Endothelial cell of umbilical vein (primary cell): ENCODE measurements at places on chromosomes 6 and 20. TPM values are rescaled to one million over a fixed set of nuclear protein-coding genes. Genes with fewer than 3 reads are reported as not detected.

JPH2 gene
- total RNA-seq, result not detected in 2 replicates

MTO1 gene
- total RNA-seq, result 24.8 and 25.1 TPM in 2 replicates

SMPDL3A gene
- 4.1 TPM in 2 replicates for total RNA-seq

DNA sequence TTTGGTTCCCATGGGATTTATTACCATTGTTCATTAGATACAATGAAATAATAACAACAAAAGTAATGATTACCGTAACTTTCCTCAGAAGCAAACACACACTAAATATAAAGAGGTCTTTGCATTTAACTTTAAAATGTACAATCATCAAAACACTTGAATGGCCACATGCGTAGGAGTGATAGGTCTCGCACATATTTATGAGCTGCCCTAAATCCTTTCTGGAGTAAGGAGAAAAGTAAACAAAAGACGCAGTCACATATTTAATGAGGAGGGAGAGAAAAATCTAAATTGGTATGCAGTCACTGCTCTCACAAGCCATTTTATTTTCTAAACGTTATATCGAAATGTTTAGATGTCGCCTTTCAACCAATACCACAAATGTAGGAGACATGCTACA is 129.4 kb upstream of the TCF21 start:
- peaks cover 3% of the 10 kb centered on the region for H3K27me3 ChIP-seq
- H3K4me3 ChIP-seq, result no peak overlapping the region
- no peaks in the 10 kb centered on the region for H3K36me3 ChIP-seq
- DNase-seq, result no peak
- no peak overlapping the region for H3K27ac ChIP-seq
- H3K4me1 ChIP-seq, result no peaks in the 10 kb centered on the region

DNA sequence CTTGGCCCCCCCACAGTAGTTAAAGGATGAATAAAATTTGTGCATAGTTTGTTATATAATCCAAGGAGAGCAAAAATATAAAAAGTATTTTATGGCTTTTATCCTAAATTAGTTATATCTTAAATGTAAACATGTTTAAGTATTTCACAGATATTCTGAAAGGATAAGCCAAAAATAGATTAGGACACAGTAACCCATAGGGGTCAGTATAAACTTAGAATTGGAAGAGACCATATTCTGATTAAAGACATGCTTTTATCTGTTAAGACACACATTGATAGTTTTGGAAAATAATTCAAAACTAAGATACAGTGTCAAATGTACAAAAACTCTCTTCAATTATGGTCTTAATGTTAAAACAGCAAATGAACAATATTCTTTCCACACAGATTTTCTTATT is 4.5 kb upstream of the SERINC1 start:
- no peak overlapping the region for H3K4me3 ChIP-seq
- H3K4me1 ChIP-seq, result no peaks in the 10 kb centered on the region
- no peaks in the 10 kb centered on the region for H3K27me3 ChIP-seq
- H3K27ac ChIP-seq, result no peak overlapping the region
- no peaks in the 10 kb centered on the region for H3K36me3 ChIP-seq

GRCh38 chr20:5570452-5570851 is 179.7 kb upstream of the SHLD1 start:
- H3K27ac ChIP-seq, result no peak overlapping the region
- H3K27me3 ChIP-seq, result no peaks in the 10 kb centered on the region
- H3K4me1 ChIP-seq, result peaks cover 8% of the 10 kb centered on the region
- no peak for DNase-seq
- H3K4me3 ChIP-seq, result no peak overlapping the region

GRIK2 gene
- total RNA-seq, result not detected in 2 replicates

DNA sequence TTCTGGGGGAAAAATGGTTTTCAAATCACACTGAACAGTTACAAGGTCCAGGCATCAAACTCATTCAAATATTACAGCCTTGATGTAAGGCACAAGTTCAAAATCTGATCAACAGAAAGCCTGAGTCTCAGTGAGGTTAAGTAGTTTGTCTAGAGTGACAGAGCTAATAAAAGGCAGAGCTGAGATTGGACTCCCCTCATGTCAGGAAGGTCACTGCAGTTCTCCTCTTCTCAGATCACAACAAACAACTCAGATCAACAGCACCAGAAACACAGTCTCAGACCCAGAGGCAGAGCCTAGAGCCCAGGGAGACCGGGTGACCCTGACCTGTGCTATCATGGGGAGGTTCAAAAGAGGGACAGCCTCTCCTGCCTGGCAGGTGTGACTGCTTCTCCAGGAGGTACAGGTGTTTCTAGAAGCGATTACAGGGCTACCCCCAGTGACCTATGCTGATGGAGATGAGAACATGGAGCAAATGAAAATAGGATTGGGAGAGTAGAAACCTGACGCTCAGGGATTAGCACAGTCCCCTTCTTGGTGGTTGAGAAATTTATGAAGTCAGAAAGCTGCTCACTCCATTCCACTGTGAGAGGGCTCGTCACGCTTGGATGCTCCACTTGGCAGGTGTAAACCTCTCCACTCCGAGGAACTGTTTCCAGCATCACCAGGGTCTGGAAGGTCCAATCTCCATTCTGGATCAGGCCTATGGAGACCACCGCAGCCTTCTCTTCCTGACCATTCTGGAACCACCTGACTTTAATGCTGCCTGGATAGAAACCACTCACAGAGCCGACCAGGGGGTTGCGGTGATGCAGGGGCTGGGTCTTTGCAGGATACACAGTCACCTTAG is 24.3 kb upstream of the HLA-DRB5 start:
- H3K36me3 ChIP-seq, result no peaks in the 10 kb centered on the region
- DNase-seq, result no peak
- no peaks in the 10 kb centered on the region for H3K4me1 ChIP-seq
- no peak overlapping the region for H3K27ac ChIP-seq
- H3K27me3 ChIP-seq, result peaks cover 2% of the 10 kb centered on the region

GRCh38 chr20:54292185-54292584 is 84.3 kb downstream of the PFDN4 start:
- no peak overlapping the region for H3K27ac ChIP-seq
- H3K4me3 ChIP-seq, result no peak overlapping the region
- peak; percentile 61 for DNase-seq

DNA sequence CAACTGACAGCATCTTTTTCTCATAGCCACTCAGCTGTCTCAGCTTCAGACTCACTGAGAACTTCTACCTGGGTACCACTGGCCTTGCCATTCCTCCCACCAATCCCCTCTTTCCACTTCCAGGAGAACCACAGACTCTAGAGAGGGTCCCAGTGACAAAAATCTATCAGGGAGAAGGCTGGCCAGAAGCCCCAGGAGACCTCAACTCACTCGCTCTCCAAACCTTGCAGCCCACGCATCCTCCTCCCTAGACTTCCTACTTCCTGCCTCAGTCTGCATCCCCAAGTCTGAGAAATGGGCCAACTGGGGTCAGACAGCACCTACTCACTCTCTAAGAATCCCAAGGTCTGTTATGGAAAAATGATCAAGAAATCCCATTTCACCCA is 1.2 kb downstream of the TMEM239 start:
- H3K27me3 ChIP-seq, result peaks cover 28% of the 10 kb centered on the region
- no peaks in the 10 kb centered on the region for H3K4me1 ChIP-seq
- H3K27ac ChIP-seq, result no peak overlapping the region
- DNase-seq, result no peak

DNA sequence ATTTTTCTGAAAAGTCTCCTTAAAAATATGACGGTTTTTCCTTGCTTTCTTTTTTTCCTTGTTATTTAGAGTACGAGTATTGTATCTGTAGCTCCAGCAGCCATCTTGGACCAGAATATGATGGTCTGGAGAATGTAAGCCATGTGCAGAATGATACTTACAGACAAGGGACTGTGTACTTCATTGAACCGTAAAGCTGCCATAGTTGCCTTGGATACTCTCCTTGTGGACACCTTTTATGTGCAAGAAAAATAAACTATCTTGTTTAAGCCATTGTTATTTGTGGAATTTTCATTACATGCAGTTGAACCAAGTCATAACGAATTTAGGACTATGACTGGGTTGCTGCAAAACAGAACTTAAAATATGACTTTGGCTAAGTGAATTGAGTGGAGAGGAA is 485.8 kb upstream of the CITED2 start:
- no peaks in the 10 kb centered on the region for H3K27me3 ChIP-seq
- H3K4me1 ChIP-seq, result no peaks in the 10 kb centered on the region

NRN1 gene
- 25.6 and 26.2 TPM in 2 replicates for total RNA-seq

- no peak for DNase-seq
- H3K4me3 ChIP-seq, result no peak overlapping the region
- peaks cover 17% of the 10 kb centered on the region for H3K27me3 ChIP-seq
- H3K27ac ChIP-seq, result no peak overlapping the region
- H3K36me3 ChIP-seq, result no peaks in the 10 kb centered on the region
- peaks cover 8% of the 10 kb centered on the region for H3K4me1 ChIP-seq
Observed at GRCh38 chr20:35598476-35598875, 17.2 kb upstream of the SPAG4 start.

BACH2 gene
- total RNA-seq, result 5.6 and 5.9 TPM in 2 replicates

DNA sequence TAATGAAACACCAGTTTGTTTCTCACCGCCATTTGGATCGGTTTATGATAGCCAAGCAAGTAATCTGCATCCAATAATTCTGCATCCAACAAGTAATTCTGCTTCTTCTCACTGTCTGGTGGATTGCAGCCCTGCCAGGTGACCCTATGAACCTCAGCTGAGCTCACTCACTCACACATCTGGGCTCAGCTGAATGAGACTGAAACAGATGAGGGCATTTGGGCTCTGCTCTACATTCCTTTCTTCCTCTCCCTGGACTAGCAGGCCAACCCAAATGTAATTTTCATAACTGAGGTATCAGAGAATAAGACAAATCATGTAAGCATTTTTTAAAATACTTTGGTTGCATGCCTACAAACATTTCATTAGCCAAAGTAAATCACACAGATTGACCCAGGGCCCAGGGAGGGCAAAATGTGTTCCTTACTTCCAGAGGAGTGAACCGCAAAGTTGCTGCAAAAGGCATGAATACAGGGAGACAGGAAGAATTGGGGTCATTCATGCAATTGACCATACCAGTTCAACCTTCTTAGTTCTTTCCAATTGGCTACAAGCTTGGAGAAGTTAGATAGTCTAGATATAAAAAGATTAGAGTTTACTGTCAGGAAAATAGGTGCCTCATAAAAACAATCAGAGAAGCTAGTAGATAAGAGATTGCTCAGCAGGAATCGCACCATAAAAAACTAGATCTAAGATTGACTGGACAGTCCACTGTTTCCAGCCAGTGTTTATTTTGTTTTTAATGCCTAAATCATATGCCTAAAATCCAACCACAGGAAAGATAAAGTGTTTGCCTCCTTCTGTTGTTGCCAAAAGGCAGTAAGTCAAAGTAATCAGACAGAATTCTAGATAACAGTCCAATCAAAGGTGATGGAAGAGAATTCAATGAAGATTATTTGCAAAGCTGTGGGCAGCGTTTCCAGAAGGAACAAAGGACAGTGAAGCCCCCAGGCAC is 43.7 kb downstream of the CBLN4 start:
- H3K36me3 ChIP-seq, result no peaks in the 10 kb centered on the region
- H3K27me3 ChIP-seq, result no peaks in the 10 kb centered on the region
- no peak overlapping the region for H3K4me3 ChIP-seq
- H3K27ac ChIP-seq, result no peak overlapping the region
- DNase-seq, result no peak

TNXB gene
- total RNA-seq, result 2.7 and 3.2 TPM in 2 replicates

TTK gene
- total RNA-seq, result 23.6 and 29.4 TPM in 2 replicates

DNMT3B gene
- total RNA-seq, result 6.8 TPM in 2 replicates

FILIP1 gene
- 12.6 and 13.7 TPM in 2 replicates for total RNA-seq

- peaks cover 12% of the 10 kb centered on the region for H3K27me3 ChIP-seq
- H3K27ac ChIP-seq, result no peak overlapping the region
- H3K4me1 ChIP-seq, result no peaks in the 10 kb centered on the region
Observed at GRCh38 chr20:56445540-56445939, 22.9 kb upstream of the RTF2 start.

- DNase-seq, result peak; percentile 67
- H3K4me3 ChIP-seq, result no peak overlapping the region
- H3K27me3 ChIP-seq, result no peaks in the 10 kb centered on the region
- peaks cover 5% of the 10 kb centered on the region for H3K4me1 ChIP-seq
- no peak overlapping the region for H3K27ac ChIP-seq
- no peaks in the 10 kb centered on the region for H3K36me3 ChIP-seq
Observed at GRCh38 chr6:142802124-142802523, 142.9 kb downstream of the HIVEP2 start.

GRCh38 chr20:17875106-17875980 is 93.3 kb downstream of the SNX5 start:
- H3K27ac ChIP-seq, result no peak overlapping the region
- H3K36me3 ChIP-seq, result no peaks in the 10 kb centered on the region
- DNase-seq, result peak; percentile 36
- no peak overlapping the region for H3K4me3 ChIP-seq
- no peaks in the 10 kb centered on the region for H3K4me1 ChIP-seq
- H3K27me3 ChIP-seq, result peaks cover 15% of the 10 kb centered on the region

NFATC2 gene
- total RNA-seq, result 12.9 and 13.0 TPM in 2 replicates

PHACTR1 gene
- total RNA-seq, result 19.4 and 23.2 TPM in 2 replicates

DNA sequence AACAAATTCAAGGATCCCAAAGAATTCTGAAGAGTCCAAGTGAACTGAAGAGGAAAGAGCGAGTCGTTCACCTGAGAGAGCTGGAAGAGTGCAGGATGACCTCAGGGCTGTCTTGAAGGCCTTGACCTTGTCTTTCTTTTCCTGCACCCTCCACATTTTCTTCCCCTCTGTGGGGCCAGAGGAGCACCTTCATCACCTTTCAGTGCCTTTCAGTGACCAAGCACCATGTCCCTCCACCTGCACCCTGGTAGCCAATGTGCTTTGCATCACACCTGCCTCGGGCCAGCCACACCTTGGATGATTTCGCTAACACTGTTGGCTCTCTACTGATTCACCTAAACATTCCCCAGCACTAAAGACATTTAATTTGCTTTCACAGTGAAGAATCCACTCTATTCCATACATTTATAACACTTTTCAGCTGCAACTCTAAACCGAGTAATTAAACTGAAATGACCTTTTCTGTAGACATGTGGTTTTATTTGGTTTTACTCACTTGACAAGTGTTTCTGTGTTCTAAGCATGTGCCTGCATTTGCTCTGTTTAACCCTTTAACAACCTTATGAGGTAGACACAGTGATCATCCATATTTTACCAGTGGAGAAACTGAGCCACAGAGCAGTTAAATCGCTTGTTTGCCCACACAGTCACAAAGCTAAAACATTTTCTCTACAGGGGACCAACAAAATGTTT is 121.3 kb upstream of the CST7 start:
- H3K4me3 ChIP-seq, result no peak overlapping the region
- no peaks in the 10 kb centered on the region for H3K27me3 ChIP-seq
- H3K36me3 ChIP-seq, result no peaks in the 10 kb centered on the region
- no peaks in the 10 kb centered on the region for H3K4me1 ChIP-seq
- no peak for DNase-seq

DNA sequence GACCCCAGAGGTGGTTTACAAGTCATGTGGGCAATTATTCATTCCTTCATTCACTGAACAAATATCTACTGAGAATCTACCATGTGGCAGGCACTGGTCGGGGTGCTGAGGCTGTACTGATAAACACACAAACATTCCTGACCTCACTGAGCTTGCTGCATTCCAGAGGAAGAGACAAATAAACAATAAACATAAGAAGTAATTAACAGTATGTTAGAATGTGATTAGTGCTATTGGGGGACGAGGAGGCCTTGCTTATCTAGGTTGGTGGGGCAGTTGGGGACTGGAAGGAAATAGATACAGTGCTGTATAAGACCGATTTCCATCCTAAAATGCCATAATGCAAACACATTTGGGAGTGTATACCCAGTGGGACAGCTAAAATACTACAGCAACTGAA is 44.1 kb downstream of the MAK start:
- H3K27me3 ChIP-seq, result no peaks in the 10 kb centered on the region
- H3K36me3 ChIP-seq, result no peaks in the 10 kb centered on the region
- H3K4me1 ChIP-seq, result no peaks in the 10 kb centered on the region
- DNase-seq, result no peak
- H3K27ac ChIP-seq, result no peak overlapping the region

GRCh38 chr6:27753668-27754407 is 158.4 kb downstream of the OR2B2 start:
- H3K36me3 ChIP-seq, result no peaks in the 10 kb centered on the region
- peak overlapping the region; percentile 31 for H3K4me3 ChIP-seq
- peaks cover 5% of the 10 kb centered on the region for H3K4me1 ChIP-seq

TRIM10 gene
- total RNA-seq, result not detected in 2 replicates
